Activated CD4-positive, alpha-beta memory T cell treated with anti-CD3 and anti-CD28 coated beads, Interleukin-2, amount 10 ng/mL, durations not matched to agents 7 days and 5 days (primary cell): ENCODE measurements at places on chromosomes 16 and 17. TPM values are rescaled to one million over a fixed set of nuclear protein-coding genes. Genes with fewer than 3 reads are reported as not detected.

DNA sequence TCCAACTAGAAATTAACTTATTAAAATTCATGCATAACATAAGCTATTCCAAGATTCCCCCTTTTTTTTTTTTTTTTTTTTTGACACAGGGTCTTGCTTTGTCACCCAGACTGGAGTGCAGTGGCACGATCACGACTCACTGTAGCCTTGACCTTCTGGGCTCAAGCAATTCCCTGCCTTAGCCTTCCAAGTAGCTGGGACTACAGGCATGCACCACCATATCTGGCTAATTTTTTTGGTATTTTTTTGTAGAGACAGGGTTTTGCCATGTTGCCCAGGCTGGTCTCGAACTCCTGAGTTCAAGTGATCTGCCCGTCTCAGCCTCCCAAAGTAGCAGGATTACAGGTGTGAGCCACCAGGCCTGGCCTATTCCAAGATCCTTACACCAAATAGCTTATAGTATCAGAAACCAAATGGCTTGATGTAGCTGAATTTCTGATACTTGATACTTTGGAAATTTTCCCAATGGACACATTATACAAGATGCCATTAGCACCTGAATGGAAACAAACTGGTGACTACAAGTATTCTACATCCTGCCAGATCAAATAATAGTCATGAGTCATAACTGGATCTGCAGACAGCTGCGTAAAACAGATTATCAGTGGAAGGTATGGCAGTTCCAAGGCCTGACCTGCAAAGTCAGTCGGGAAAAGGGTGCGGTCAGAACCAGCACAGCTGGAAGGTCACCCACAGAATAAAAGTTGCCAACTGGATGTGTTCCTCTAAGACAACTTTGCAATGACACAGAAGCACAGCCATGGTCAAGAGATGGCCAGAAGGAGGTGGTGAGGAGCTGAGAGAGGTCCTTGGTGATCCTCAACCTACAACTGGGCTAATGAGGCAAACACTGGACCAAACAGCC is 14.5 kb downstream of the TUBG1 start:
- H3K27me3 ChIP-seq, result no peaks in the 10 kb centered on the region
- no peak for DNase-seq
- H3K36me3 ChIP-seq, result no peaks in the 10 kb centered on the region
- H3K4me1 ChIP-seq, result peaks cover 3% of the 10 kb centered on the region
- no peak overlapping the region for H3K4me3 ChIP-seq
- no peak overlapping the region for H3K27ac ChIP-seq

Gene STARD3
- 72.0 TPM for total RNA-seq

- H3K27ac ChIP-seq, result no peak overlapping the region
- no peak for DNase-seq
- H3K4me1 ChIP-seq, result peaks cover 26% of the 10 kb centered on the region
- H3K27me3 ChIP-seq, result no peaks in the 10 kb centered on the region
- H3K4me3 ChIP-seq, result no peak overlapping the region
- peaks cover 73% of the 10 kb centered on the region for H3K36me3 ChIP-seq
These were observed 17.6 kb downstream of the NDEL1 start for GRCh38 chr17:8453326-8453725.

DNA sequence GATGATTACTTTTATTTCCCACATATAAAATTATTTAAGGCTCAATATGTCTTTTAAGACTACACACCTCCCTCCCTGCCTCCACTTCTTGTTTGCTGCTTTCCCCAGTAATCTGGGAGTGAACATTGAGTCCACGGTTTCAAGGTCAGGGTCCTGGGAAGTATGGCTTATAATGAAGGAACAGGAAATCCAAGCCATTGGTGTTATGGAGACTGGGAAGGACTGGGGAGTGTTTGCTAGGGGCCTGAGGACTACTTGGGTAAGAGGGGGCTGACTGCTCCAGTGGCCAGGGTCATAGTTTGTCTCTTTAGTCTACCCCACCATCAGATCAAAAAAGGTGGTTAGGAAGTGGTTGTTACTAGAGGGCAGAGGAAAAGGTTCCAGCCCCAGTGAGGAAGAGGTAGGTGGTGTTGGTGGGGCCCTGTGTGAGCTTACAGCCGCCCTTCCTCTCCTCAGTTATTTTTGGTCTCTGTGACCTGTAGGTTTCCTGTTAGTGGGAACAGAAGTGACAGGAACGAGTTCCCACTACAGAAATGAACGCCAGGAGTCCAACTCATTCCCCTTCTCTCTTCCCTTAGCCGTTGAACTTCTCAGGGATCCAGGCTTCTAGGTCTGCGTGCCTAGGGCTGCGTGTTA is 742 bp upstream of the SLC16A13 start:
- peak; percentile 62 for DNase-seq
- H3K4me3 ChIP-seq, result peak overlapping the region; percentile 85
- H3K36me3 ChIP-seq, result peaks cover 17% of the 10 kb centered on the region
- no peaks in the 10 kb centered on the region for H3K27me3 ChIP-seq

DNA sequence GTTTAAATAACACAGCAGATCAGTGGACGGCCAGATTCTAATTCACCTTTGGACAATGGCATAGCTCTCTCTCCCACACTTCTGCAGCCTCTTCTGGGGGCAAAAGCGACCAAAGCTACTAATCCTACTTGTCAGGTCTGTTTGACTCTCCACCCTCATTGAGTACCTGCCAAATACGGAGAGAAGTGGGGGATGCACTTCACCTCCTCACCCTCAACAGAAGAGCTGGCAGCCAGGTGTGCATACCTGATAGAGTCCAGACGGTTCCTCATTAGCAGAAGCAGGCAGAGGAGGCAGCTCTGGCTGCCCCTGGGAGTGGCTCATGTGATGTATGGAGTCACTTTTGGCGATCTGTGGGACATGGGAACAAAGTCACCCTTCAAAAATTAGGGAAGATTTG is 4.9 kb downstream of the DNAH3 start:
- no peak for DNase-seq
- H3K4me3 ChIP-seq, result no peak overlapping the region
- H3K27me3 ChIP-seq, result peaks cover 35% of the 10 kb centered on the region
- no peaks in the 10 kb centered on the region for H3K36me3 ChIP-seq
- H3K27ac ChIP-seq, result no peak overlapping the region
- no peaks in the 10 kb centered on the region for H3K4me1 ChIP-seq
